Activated T-cell treated with anti-CD3 and anti-CD28 coated beads, Interleukin-2, amount 50 U/mL, for 48 hours (primary cell): ENCODE measurements at places on chromosomes 1 and 21.

GRCh38 chr1:196609370-196609737 is 1.1 kb upstream of the KCNT2 start:
- DNase-seq = no peak

GRCh38 chr1:75034376-75034775 is 99.8 kb upstream of the LHX8 start:
- DNase-seq = no peak

GRCh38 chr1:230693221-230693620 is 20.7 kb downstream of the AGT start:
- no peak for DNase-seq

DNA sequence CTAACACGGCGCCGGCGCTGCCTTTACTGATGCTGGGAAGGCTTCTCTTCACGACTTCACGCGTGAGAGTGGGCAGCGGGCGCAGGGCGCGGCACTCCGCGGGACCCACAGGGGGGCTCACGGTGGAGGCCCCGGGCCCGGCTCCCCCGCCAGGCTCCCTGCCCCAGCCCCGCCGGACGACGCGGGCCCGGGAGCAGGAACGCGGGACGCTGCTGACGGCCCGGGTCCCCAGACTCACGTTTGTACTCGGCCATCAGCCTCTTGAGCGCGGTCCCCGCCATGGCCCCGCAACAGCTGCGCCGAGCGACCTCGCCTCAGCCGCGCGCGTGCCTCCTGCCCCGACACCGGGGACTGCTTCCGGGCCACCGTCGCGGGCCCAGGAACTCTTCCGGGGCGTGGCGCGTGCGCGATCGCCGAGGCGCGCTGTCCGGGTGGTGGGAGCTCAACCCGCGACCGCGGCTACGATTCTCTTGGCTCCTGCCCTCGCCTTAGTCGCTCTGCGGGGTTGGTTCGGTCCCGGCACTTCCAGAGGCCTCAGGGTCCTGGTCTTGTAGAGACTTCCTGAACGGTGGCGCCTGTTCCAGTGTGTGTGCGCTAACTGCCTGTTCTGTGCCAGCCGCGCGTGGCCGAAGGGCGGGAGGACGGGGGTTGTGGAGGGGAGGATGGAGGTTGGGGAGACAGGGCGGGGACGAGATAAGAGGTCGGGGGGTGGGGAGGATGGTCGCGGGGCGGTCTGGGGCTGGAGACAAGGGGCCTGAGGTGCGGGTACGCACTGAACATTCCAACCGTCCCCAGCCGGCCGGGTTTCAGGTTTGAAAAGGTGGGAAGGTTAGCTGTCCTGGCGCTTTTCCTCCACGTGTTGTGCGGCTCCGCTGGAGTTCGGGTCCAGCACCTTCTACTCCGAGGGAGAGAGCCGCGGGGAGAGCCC is at the start of gene UBE2G2:
Gene UBE2G2, minus strand, starts transcription at position 353 of the 928 bp plus-strand sequence. Its CDS starts 72 bp downstream, at position 281.
- DNase-seq = peak; percentile 90

DNA sequence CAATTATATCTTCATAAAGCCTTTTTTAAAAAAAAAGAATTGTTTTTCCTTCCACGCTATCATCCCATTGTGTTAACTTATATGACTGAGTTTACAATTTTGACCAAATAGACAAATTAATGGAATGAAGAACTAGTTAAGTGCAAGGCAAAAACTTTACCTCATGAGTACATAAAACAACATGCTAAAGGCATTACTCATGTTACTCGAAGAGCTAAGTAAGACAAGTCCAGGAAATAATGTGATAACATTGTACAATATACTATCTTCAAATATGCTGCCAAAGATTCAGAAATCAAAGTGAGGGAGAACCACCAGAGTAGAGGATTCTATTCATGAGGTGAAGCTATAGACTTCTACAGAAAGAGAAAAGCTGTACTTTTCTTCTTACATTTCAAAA is 24.2 kb upstream of the DYNLT5 start:
- DNase-seq = no peak

GRCh38 chr21:45611296-45611695 is 32.2 kb upstream of the PCBP3 start:
- DNase-seq = no peak

DNA sequence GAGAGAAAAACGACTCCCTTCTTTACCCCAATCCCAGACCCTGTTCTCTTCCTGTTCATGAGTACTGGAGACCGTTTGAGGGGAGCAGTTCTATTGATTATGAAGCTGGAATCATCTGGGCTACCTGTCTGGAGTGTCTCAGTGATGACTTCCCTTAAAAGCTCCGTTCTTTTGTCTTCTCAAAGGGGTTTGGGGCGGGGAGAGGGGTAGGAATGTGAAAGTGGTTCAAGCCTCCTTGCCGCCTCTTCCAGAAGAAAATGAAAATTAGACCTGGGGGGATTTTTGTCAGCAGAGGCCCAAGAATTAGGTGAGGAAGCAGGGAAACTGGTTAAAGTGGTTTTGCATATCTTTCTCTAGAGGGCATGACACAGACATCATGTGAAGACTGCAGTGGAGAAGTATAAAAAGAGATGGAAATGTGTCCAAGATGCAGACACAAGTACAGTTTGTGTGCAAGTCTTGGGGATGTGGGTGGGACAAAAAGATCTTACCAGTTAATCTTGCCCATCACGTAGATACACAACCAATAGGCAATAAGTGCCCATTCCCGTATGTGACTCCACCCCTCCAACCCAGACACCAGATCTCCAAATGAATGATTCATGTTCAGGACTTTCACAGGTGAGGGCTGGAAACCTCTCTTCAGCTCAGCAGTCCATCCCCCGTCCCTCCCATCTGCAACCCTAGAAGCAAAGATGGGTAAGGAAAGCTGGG is 470 bp upstream of the MTMR11 start:
- no peak for DNase-seq

GRCh38 chr21:25956993-25957714 is 213.4 kb downstream of the APP start:
- DNase-seq = no peak

GRCh38 chr1:65821386-65821785 is 28.7 kb downstream of the PDE4B start:
- no peak for DNase-seq

GRCh38 chr1:1217621-1218523 is 3.9 kb upstream of the TNFRSF4 start:
- peak; percentile 64 for DNase-seq

GRCh38 chr1:43405876-43406234 is 16.2 kb downstream of the SZT2 start:
- DNase-seq = no peak

DNA sequence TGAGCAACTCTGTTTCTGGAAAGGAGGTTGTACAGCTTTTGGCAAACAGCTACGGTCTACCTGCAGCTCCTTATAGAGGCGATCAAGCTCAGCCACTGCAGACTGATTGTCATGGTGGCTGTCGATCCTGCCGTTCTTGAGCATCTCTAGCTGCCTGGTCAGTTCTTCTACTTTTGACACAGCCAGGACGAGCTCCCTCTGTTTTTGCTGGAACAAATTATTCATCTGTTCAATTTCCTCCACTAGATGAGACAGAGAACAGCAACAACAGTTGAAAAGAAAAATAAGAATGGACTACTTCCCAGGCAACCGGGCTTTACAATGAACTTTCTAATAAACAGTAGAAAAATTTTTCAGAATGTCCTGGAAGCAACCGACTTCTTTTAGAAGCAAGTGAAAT is 42.5 kb downstream of the TP53BP2 start:
- DNase-seq = no peak

- DNase-seq = no peak
Observed at GRCh38 chr1:65197636-65198035, 49.6 kb downstream of the AK4 start.

GRCh38 chr1:21184276-21184675 is 7.6 kb upstream of the EIF4G3 start:
- peak; percentile 9 for DNase-seq

DNA sequence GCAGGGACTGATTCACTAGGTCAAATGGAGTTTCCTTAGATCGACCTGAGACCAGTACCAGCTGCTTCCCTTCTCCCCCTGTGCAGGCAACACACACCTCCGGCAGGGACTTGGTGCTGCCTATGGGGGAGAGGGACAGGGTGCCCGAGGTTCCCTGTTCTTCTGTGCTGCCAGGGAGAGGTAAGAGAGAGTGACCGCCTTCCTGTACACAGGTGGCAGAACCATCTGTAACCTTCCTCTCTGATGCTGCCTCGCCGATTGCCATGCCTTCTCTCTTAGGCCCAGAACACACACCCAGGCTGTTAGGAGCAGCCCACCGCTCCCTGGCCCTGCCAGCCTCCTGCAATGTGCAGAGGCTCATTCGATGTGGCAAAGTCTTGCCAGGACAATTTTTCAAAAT is 9.3 kb downstream of the MYOC start:
- no peak for DNase-seq

DNA sequence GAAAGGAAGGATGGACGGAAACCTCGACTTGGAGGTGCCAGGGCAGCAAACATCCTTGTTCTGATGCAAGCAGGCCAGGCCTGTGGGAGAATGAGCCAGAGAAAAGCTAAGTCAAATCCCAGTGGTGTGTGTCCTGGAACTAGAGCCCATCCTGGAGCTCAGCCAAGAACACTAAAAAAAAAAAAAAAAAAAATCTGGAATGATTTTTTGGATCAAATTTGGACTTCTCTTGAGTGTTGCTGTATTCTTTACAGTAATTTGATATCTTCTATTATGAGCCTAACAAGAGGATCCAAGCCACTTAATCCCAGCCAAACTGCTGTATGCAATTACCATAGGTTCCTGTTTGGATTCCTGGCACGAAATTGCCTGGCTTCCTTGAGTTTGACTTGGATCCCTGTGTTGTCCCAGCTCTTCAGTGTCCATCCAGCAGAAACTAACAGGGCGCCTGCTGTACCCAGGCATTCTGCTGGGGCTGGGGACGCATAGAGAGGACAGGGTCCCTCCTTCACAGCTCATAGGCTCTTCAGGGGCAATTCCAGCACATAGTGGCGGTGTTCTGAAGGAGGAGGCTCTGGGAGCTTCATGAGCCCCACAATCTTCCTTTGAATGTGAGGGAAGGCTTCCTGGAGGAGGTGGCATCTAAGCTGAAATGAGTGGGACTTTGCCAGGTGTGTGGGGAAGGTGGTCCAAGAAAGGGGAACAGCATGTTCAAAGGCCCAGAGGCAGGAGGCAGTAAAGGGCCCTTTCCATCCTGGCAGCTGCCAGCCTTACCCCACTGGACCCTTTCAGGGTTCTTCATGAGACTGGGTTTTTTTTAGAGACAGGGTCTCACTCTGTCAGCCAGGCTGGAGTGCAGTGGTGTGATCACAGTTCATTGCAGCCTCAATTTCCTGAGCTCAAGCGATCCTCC is 24.7 kb downstream of the EPHX1 start:
- no peak for DNase-seq

DNA sequence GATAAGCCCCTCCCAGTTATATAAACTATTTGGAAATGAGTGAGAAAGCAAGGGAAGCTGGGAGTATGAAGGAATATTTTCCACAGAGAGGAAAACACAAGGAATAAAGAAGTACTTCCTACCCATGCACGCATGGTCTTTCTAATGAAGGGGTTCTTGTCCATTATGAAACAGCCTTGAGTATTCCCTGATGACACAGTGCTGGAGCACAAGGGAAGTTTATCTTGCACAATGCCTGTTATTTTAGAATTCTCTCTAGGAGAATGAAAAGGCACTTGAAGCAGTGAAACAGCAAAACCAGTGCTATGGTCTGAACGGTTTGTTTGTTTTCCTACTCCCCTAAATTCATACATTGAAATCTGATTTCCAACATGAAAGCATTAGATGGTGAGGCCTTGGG is 38.6 kb upstream of the ADAMTS1 start:
- no peak for DNase-seq

DNA sequence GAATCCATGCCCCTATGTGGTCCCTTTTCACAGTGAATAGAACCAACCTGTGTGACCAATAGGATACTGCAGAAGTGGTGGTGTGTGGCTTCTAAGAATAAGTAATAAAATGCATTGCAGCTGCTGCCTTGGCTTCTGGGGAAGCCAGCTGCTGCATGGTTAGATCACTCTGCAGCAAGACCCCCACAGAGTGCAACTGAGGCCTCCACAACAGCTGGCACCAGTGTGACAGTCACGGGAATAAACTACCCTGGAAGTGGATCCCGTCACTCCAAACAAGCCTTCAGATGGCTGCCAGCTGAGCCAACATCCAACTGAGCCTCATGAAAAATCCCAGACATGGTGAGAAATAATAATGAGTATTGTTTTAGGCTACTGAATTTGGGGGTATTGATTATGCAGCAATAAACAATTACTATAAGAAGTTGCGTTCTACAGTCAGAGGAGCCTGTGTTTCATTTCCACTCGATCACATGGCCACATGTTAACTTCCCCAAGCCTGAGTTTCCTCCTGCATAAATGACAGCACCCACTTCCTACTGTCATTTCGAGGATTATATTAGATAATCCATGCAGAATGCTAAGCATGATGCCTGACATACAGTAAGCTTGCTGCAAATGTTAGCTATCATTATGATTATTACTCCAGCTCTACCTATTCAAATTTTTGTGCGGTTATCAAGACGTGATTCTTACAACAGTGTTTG is 20.8 kb upstream of the COG2 start:
- no peak for DNase-seq

- no peak for DNase-seq
Observed at GRCh38 chr1:177811429-177811828, 158.4 kb downstream of the SEC16B start.

GRCh38 chr1:78839704-78840277 is 166.7 kb downstream of the ADGRL4 start:
- DNase-seq = no peak

DNA sequence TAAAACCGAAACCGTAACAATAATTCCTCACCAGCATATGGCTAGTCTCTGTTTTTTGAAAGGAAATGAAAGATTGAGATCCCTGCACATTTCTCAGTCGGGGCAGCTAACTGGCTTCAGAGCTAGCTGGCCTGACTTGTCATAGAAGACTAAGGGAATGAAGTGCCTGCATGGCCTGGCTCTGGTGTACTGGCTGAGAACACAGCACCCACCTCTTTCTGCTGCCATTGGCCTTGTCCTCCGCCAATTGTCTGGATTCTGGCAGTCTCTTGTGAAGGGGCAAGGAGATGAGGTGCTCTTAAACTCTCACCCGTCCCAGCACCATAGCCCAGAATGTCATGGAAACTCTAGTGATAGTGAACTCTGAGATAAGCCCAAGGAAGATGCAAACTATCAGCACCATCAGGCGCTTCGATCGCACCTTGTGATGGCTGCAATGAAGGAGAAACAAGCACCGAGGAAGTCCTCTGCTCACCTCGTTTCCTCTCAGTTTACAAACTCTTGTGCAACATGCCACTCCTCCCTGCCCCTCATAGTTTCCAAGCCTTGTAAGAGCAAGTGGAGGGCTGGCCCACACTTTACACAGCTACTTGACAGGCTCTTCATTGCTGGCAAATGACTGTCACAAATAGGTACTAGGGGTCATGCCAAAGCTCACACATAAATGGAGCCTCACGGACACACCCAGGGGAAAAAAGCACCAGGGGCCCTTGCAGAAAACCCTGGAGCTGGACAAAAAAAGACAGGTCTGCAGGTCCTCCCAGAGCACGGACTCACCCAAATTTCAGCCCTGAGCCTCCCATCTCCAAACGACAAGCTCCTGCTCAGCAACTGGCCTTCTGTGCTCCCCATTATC is 16.4 kb downstream of the INPP5B start:
- DNase-seq = peak; percentile 59

GRCh38 chr1:193694741-193695140 is 508.3 kb upstream of the B3GALT2 start:
- DNase-seq = no peak
